Vagina (tissue), 2 donors: ENCODE measurements at places on chromosomes 5 and 9. TPM values are rescaled to one million over a fixed set of nuclear protein-coding genes. Genes with fewer than 3 reads are reported as not detected.

DNA sequence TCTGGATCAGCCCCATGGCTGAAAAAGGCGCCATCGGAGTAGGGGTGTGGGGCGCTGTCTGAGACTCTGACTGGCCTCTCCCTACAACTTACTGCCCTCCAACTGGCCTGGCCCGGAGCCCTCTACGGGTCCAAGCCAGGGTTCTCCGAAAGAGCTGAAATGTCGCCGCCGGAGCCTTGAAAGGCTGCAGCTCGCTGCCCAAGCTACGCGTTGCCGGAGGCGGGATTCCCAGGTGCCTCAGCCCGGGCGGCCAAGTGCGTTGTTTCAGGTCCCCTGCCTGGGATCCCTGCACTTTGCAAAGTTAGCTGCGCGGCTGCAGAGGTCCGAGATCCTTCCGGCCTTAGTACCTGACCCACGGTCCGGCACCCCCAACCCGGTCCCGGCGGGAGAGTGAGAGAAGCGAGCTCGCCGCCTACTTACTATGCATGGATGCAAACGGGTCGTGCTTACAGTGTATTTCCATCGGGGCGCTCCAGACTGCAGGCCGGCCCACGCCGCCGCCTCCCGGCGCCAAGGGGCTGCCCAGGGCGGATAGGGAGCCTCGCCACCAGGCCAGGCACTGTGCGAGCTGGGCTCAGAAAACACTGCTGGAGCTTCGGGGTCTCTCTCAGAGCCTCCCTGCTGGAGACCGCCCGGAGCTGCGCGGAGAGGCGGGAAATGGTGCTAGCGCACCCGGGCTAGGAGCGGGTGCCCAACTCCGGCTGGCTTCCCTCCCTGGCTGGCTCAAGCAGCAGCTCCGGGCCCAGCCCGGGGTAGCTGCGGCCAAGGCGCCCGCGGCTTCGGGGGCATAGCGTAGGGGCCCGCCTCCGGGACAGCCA is 7.7 kb downstream of the PAX5 start:
- H3K4me1 ChIP-seq, result peaks cover 49% of the 10 kb centered on the region
- H3K27me3 ChIP-seq, result peaks cover 41% of the 10 kb centered on the region
- H3K36me3 ChIP-seq, result no peaks in the 10 kb centered on the region
- H3K27ac ChIP-seq, result no peak overlapping the region
- no peak for DNase-seq
- H3K4me3 ChIP-seq, result peak overlapping the region; percentile 0

DNA sequence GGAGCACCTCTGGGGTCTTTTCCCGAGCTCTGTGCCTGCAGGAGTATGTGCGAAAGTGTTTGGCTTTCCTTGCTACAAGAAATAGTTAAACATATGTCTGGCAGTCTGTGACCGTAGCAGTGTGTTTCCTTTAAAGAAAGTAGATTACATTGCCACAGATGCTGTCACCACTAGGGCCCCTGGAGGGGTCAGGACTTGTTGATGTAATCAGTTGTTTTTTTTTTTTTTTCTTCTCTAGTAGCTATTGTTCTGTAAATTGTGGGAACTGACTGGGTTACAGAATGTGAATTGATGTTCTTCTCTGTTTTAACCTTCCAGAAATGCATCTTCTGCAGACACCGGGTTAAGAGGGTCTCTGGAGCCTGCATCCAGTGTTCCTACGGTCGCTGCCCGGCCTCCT is 345.6 kb downstream of the KDM4C start:
- DNase-seq, result no peak

GRCh38 chr5:112532654-112533360 is 113.7 kb upstream of the EPB41L4A start:
- no peaks in the 10 kb centered on the region for H3K27me3 ChIP-seq
- H3K36me3 ChIP-seq, result no peaks in the 10 kb centered on the region
- no peak overlapping the region for H3K4me3 ChIP-seq
- no peak overlapping the region for H3K27ac ChIP-seq
- DNase-seq, result no peak

Gene C9
- total RNA-seq, result not detected

DNA sequence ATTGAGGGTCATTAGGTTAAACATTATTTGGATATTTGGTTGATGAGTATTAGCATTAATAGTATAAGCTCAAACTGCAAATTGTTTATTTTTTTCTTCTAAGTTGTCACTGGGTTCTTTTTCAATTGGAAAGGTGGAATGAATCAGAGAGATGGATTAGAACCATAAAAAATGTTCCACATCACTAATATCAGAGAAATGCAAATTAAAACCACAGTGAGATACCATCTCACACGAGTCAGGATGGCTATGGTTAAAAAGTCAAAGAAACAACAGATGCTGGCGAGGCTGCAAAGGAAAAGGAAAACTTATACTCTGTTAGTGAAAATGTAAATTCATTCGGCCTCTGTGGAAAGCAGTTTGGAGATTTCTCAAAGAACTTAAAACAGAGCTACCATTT is 122.8 kb downstream of the CCDC192 start:
- H3K4me3 ChIP-seq, result no peak overlapping the region
- H3K27me3 ChIP-seq, result no peaks in the 10 kb centered on the region
- H3K27ac ChIP-seq, result no peak overlapping the region
